ENCODE measurements at places on chromosomes 7 and 10.

DNA sequence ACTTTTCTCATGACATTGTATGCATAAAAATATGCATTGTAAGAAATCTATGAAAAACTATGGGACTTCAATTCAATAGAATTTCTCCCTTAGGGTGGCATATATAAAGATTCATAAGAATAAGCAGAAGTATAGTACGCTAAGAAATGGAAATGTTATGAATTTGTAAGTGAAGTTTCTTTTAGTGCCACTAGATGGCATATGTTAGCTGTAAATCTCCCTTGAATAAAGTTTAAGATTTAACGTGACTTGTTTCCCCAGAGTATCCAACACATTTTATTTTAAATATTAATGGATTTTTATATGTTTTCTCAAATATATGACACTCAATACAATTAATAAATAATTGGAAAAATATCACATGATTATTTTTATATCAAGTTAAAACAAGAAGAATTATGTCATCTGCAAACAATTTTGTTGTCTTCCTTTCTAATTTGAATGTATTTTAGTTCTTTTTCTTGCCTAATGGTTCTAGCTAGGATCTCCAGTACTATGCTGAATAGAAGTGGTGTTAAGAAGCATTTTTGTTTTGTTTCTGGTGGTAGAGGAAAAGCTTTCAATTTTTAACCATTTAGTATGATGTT is 287.2 kb downstream of the HGF start:
- no peak for DNase-seq

GRCh38 chr10:121669028-121669374 is 70.8 kb upstream of the FGFR2 start:
- DNase-seq, result no peak

DNA sequence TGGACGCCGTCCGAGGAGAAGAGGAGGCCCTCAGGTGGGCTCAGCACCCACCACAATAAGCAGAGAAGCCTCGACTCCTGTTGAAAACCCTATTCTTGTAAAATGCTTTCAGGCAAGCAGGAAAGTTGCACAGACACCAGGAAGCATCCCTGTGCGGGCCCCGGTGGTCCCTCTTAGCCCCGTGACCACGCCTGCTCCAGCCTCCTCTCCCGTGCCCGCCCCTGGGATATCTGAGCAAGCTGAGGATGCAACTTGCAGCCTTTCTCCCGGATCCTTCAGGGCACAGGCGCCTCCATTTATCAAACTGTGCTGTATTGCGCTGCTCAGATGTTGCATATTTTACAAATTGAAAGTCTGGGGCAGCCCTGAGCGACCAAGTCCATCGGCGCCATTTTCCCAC is 72.7 kb downstream of the CFAP46 start:
- peak; percentile 3 for DNase-seq

GRCh38 chr10:130009228-130009627 is 45.2 kb upstream of the EBF3 start:
- no peak for DNase-seq
